ENCODE measurements at places on chromosomes 13 and 19.

GRCh38 chr19:48354332-48354992, 9.3 kb downstream of the TMEM143 start:
- no peak for DNase-seq

DNA sequence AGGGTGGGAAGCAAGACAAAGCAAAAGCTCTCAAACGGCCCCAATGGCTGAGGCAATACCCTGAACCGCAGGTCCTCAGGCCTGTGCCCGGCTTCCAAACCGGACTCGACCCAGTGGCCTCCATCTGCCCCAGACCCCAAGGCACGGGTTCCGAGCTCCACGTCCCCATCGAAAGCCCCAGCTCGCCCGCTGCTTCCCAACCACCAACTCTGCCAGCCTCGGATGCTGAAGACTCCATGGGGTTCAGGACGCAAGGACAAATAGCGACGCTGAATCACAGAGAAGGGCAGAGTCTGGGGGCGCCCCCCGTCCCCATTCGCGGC, 559 bp downstream of the POLR2E start:
- no peak for DNase-seq

DNA sequence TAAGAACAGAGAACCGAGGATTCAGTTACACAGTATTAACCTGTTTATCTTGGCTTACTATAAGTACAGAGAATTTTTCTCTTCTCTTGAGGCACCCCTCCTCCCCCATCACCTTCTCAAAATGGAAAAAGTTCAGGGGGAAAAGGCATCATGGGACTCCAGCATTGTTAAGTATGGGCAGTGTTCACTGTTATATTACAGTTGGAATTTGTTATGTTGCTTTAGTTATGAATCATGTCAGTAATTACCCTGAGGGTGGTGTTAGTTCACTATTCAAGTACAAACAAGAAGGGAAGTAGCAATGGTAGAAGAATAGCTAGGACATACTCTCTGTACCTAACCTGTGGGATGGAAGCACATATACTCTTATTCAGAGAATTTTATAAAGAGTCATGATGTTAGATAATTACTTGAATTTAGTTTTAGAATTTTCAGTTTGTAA, 12.0 kb downstream of the LPAR6 start:
- no peak for DNase-seq

GRCh38 chr13:27825072-27825471, 32.8 kb downstream of the GSX1 start:
- no peak for DNase-seq

DNA sequence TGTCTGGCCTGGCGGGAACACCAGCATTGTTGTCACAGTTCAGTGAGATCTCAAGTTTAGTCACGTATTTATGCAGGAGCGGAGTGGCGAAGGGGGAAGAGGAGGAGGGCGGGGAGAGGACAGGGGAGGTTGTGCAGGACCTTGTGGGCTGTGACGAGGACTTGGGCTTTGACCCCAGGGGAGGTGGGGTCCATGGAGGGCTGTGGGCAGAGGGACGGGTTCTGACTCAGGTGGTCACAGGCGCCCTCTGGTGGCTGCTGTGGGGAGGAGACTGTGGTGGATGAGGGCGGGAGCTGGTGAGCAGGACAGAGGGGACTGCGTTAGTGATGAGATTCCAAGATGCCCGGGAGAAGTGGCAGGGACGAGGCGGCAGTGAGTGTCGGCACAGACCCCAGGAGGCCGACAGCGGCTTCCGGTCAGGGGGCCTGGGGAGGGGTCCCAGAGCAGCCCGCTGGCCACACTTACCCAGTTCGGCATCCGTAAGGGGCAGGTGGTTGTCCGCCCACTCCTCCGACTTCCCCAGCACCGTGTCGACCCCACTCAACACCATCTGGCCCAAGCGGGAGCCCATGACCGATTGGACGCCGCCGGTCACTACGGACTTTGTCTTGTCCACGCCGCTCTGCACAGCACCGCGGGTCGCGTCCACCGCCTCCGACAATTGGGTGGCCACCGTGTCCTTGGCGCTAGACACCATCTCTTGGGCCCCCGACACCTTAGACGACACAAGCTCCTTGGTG, 15.7 kb downstream of the PLIN3 start:
- DNase-seq = peak; percentile 51

- peak; percentile 28 for DNase-seq
These were observed 15.8 kb downstream of the GPR180 start for GRCh38 chr13:94617389-94618000.

DNA sequence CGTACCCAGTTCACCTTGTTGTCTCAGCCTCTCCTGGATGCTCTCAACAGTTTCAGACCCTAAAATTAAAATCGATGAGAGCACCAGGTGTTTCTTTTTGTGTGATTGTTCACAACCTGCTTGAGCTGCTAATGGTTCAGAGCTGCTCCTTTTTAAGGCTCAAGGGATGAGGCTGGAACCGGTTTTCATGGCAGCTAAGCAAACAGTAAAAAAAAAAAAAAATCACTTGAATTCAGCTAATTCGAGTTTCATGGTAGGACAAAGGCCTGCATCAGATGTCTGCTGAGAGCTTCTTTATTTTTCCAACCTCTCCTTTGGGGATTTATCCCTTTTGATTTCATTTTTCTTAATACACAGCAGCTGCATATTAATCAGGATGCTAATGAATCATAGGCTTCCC, 6.5 kb downstream of the SYCE2 start:
- peak; percentile 97 for DNase-seq

DNA sequence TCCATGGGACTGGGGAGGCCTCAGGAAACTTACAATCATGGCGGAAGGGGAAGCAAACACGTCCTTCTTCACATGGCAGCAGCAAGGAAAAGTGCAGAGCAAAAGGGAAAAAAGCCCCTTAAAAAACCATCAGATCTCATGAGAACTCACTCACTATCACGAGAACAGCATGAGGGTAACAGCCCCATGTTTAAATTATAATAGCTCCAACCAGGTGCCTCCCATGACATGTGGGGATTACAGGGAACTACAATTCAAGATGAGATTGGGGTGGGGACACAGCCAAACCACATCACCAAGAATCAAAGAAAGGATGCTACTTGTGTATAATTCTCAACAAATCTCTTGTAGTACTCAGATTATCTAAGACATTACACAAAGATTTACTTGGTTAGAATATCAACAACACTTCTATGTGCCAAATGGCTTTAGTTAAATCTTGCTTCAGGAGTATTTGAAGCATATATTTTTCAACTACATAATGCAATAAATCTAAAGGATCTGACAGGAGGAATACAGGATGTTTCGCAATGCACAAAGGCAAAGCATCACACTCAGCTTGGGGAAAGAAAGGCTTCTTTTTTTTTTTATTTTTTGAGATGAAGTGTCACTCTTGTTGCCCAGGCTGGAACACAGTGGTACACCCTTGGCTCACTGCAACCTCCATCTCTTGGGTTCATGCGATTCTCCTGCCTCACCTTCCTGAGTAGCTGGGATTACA, 180.0 kb downstream of the LHFPL6 start:
- DNase-seq = no peak

DNA sequence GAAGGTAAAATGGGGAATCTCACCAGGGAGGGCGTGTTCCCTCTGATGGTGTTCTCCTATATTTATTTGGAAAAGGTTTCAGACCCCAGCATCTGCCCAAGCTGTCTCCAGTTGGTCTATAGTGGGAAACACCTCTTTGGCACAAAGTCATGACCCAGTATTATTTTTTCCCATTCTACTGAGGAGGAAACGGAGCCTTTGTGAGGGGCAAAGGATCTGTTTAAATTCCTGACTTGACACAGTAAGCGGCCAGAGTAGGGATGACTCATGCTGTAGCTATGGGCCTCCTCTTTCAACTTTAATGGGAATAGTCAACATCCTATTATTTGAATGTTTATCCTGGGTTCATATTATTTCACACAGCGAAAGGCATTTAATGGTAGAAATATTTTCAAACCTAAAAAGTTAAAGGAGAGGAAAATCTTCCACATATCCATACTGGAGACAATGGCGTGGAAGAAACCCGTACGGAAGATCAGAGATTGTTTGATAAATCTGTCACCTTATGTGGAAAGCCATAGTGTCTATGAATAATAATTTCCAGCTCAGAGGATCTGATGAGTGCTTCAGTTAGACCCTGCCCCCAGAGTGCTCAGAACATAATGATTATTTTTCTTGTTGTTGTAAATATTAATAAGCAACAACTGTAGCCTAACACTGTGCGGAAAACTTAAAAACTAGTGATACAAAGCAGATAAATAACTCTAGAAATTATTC, 126.0 kb downstream of the FOXO1 start:
- DNase-seq = no peak

DNA sequence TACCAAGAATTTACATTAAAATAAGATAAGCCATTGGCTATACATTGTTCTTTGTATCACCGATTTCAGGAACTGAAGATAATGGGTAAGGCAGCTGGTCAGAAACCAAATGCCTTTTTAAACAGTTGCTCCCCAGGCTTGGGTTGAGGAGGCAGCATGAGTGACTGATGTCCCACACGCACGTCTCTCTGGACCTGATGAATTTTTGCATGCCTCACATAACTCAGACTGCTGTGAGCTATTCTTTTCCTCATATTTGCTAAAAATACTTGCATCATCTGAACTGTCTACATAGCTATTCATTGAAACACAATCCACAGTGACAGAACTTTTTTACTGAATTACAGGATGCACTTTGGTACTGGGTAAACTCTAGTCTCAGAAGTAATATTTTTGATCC, 123.6 kb upstream of the MAB21L1 start:
- no peak for DNase-seq

DNA sequence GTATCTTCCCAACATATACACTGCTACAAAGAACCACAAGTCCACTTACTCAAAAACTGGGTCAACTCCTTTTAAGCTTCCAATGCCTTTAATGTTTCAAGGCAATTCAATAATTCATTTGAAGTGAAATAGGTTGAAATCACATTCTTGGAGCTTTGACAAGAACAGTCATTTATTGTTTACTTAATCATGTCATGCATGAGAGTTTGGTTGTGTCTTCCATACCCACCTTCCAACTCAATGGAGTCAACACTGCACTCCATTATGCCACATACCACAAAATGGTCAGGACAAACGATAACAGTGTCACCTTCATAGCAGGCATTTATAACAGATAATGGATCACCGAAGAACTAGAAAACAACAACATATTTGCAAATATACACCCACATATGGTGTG, 506.3 kb downstream of the UQCRFS1 start:
- no peak for DNase-seq

GRCh38 chr13:91242652-91243051, 104.8 kb upstream of the MIR17HG start:
- no peak for DNase-seq

DNA sequence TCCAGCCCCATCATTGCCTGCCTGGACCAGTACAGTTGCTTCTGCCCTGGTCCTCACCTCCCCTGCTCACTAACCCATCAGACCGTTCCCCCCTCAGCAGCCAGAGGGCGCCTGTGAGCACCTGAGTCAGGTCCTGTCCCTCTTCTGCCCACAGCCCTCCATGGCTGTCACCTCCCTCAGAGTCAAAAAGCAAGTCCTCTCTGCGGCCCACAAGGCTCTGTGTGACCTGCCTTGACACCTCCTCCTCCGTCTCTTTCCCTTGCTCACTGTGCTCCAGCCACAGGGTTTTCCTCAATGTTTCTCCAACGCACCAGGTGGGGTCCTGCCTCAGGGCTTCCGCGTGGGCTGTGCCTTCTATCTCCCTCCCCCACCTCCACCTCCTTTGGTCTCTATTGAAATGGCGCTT, 29.4 kb upstream of the PTPRS start:
- peak; percentile 21 for DNase-seq

GRCh38 chr13:24502533-24503378, 9.8 kb downstream of the PARP4 start:
- no peak for DNase-seq

DNA sequence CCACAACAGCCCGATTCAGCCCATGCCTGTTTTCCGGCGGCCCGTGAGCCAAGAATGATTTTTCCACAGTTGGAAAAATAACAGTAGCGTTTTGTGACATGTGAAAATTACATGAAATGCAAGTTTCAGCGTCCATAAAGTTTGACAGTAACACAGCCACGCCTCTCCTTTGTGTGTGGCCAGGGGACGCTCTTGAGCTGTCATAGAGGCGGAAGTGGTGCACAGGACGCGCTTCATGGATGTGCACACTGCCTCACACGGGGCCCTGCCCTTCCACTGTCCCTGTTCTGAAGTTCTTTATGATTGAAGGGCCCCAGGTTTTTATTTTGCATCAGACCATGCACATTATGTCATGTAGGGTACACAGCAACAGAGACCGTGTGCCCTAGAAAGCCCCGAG, 12.4 kb upstream of the ELAVL1 start:
- no peak for DNase-seq

DNA sequence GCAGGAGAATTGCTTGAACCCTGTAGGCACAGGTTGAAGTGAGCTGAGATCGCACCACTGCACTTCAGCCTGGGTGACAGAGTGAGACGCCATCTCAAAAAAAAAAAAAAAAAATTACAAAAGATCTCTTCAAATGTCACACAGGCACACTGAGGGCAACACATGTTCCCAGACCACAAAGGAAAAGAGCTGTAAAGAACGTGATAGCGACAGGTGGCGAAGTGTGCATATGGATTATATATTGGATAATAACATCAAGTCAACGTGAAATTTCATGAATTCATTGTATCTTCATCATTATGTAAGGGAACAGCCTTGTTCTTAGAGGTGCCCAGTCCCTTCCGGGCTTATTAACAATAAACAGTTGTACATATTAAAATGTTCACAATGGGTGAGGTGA, 31.8 kb upstream of the DPP9 start:
- no peak for DNase-seq
